ENCODE measurements at places on chromosomes 5 and 9.

GRCh38 chr5:158390577-158390976, 531.6 kb upstream of the CLINT1 start:
- DNase-seq = no peak

DNA sequence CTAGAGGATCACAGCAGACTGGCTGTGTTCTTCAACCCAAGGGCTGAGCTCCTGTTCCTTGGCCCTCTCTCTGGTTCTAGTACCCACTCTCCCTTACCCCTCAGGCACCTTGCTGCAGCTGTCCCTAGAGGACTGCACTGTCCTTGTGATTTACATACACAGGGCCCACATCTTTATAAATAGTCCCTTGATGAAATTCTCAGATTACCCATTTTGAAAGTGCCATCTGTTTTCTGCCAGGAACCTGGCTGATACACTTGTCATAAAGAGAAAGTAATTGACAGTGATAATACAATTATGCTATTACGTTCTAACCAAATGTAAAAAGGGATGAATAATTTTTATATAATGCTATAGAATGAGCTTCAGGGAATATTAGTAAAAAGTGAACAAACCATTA, 16.5 kb upstream of the SPARC start:
- no peak for DNase-seq

GRCh38 chr9:86939321-86939720, 8.0 kb downstream of the GAS1 start:
- DNase-seq = no peak

GRCh38 chr9:106722051-106722753, 140.8 kb upstream of the ZNF462 start:
- DNase-seq = no peak

DNA sequence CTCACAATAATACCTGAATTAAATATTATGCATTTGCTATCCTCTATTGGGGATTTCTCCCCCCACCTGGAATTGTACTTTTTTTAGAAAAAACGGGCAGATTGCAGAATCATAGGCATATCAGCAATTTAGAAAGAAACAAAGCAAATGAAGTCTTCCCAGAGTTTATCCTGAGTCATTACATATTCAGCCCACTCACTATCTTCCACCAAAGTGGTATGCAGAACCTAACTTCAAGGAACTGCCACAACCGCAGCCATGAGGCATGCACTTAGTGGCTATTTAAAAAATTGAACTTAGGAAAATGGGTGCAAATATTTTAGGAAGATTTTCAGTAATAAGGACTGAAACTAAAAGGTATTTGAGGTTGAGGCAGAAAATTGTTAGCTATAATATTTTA, 48.6 kb downstream of the UBAP1 start:
- DNase-seq = no peak

DNA sequence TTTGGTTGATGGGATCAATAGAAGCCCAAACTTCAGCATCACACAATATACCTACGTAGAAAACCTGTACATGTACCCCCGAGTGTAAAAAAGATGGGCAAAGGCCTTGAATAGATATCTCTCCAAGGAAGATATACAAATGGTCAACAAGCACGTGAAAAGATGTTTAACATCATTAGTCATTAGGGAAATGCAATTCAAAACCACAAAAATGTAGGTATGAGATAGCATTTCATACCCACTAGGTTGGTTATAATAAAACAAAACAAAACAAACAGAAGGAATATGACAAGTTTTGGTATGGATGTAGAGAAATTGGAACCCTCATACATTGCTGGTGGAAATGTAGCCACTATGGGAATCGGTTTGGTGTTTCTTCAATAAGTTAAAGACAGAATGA, 33.1 kb upstream of the PPARGC1B start:
- no peak for DNase-seq

- DNase-seq = no peak
These were observed 38.8 kb upstream of the BOD1 start for GRCh38 chr5:173655196-173655797.

Data from stimulated activated CD4-positive, alpha-beta T cell treated with anti-CD3 and anti-CD28 coated beads, TNF-alpha, amount 100 ng/mL, for 48 hours (primary cell).